Activated CD4-positive, alpha-beta T cell treated with anti-CD3 and anti-CD28 coated beads, Interleukin-2, amount 10 ng/mL, durations not matched to agents 7 days and 5 days (primary cell): ENCODE measurements at places on chromosomes 4 and X. TPM values are rescaled to one million over a fixed set of nuclear protein-coding genes. Genes with fewer than 3 reads are reported as not detected.

DNA sequence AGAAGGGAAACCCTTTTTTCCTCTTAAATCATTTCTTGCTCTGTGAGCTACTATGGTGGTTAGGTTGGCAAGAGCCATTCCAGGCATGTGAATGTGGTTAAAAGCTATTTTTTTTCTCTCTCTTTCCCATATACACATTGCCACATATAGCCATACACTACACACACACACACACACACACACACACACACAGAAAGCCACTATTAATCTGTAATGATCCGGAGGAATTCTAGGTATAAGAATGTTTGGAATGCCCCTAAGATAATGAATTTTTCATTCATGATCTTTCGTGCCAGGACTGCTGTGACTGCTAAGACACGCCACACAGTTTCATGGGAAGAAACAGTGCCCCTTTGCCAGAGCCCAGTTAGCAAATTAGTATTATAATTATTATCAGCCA is 21.8 kb upstream of the TLL1 start:
- DNase-seq = no peak

DNA sequence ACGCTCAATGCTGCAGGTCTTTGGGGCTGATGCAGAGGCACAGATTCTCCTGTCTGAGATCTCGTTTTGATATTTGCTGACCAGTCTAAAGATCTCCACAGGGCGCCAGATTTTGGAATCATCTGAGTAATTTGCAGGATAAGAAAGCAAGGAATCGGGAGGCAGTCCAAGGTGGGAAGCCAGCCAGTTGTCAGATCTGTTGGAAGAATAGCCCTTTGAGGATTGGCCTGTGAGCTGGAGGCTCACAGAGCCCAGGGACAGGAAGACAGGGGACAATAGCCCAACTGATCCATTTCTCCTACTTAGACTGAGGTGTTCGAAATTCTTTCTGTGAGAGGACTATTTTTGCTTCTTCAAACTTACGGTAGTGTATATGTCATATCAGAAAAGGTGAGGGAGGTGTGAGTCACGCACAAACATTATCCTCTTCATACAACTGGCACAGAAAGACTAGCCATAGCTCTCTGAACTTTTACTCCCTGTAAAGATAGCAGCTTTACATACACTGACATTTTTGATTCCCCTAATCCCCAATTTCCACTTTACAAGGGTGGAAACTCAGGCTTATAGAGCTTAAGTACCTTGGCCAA is 8.8 kb downstream of the DIPK2B start:
- DNase-seq = no peak

- DNase-seq = no peak
Measured at GRCh38 chr4:2888886-2889285, 45.2 kb downstream of the ADD1 start.

GRCh38 chr4:98482847-98483806 is 175.3 kb downstream of the TSPAN5 start:
- no peak for DNase-seq

- no peak for DNase-seq
Measured at GRCh38 chrX:68868902-68869800, 40.3 kb downstream of the EFNB1 start.

DNA sequence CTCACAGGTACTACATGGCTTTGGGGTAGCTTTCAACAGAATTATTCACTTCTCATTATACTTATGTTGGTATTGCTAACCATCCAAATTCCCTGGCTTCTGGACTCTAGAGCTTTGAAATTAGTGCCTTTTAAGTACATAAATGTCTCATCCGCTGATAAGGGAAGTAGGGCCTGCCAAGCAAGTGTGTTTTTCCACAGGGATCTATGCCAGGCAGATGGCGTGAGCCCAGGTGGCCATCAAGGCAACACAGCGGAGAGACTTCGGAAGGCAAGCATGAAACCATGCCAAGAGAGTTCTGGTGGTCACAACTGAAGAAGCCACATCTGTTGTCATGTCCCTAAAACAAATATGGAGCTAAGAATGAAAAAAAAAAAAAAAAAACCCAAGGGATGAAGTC is 503.1 kb upstream of the LCORL start:
- DNase-seq = no peak

DNA sequence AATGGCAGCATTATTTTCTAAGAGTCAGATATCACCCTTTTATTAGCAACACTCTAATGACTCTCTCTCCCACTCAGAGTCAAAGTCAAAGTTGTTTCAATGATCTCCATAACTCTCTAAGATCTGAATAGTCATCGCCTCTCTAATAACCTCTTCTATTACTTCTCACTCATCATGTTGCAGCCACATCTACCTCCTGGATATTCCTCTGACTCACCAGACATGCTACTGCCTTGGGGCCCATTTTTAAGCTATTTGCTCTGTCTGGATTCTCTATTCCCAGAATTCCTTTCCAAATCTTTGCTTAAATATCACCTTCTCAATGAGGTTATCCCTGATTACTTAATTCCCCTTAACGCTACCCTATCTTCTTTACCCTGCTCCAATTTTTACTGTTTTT is 391.8 kb upstream of the MAGEB16 start:
- DNase-seq = no peak

DNA sequence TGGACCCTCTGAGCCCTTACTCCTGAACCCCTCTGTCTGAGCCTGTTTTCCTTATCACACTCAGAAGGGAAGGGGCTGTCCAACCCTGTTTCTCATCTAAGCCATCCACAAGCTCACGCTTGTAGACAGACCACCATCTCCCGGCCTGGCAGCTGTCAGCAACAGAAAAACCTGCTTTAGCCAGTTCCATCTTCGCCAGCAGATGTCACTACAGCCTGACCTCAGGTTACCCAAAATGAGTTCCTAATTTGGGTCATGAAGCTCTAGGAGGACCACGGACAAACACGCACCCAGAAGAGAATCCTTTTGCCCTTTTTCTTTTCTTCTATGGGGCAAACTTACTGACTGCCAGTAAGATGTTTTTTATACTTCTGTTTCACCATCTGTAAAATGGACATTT is 445.4 kb downstream of the BCOR start:
- peak; percentile 9 for DNase-seq

DNA sequence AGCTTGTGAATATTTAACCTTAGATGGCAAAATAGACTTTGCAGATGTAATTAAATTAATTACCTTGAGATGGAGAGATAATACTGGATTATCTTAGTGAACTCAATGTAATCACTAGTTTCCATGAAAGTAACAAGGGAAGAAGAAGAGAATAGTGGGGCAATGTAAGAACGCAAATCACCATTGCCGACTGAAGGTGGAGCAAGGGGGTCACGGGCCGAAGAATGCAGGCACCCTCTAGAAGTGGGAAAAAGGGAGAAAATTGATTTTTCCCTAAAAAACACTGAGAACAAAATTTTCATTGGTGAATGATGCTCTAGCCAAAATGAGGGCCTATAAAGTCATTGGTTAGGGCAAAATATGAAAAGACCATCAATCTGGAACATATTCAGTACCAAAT is 375.6 kb upstream of the EPHA5 start:
- no peak for DNase-seq

DNA sequence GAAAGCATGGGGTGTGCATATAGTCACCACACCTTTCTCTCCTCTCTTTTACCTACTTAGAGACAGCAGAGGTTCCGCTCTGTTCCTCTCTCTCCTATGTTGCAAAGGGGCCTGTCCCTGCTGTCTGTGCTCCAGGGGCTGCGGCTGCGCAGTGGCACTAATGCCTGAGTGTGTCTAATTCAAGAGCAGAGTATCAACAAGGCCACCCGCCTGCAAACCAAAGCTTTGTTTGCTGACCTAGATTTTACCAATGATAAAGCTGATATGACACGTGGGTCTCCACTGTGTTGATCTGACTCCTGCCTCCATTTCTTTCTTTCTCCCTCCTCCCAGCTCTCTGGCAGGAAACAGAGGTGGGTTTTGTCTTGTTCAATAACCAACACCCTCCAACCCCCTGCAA is 74.9 kb downstream of the NSG1 start:
- peak; percentile 19 for DNase-seq

DNA sequence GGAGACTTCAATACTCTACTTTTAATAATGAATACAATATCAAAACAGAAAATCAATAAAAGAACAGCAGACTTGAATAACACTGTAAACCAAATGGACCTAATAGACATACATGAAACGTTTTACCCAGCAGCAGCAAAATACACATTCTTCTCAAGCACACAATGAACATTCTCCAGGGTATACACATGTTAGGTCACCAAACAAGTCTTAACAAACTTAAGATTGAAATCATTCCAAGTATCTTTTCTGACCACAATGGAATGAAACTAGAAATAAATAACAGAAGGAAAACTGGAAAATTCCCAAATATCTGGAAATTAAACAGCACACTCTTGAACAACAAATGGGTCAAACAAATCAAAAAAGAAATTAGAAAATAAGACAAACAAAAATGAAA is 145.0 kb upstream of the CT83 start:
- DNase-seq = no peak

- no peak for DNase-seq
Measured at GRCh38 chr4:141248029-141248428, 27.3 kb downstream of the ZNF330 start.

GRCh38 chrX:71941145-71941544 is 30.5 kb downstream of the NHSL2 start:
- DNase-seq = no peak

DNA sequence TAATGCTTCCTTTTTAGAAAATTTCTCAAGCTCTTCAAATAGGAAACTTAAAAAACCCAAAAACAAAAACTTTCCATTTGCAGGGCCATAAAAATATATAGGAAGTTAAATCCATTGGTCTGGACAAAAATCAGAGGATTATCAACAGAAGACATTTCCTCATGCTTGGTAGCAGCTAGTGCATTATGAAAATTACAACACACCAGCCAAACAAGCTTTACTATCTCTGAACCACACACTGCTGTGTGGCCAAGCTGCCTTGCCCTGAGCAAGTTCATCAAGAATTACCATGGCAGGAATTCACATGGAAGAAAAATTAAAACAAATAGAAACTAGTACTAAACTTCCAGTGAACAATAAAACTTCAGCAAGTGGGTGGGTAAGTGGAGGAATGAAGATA is 3.6 kb downstream of the USP46 start:
- DNase-seq = no peak

DNA sequence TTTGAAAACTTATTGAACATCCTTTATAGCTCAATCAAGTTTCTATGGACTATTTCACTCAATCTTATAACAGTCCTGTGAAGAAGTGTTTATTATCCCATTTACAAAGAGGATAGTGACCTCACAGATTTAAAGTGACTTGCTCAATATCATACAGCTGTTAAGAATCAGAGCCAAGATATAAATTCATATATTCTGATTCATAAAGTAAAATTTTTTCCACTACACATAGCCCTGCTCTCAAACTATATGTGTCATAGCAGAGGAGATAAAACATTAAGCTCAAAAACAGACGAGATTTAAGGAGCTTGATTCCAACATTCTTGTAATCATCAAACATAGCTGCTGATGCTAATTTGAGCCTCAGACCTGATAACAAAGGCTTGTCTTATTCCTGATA is 226.8 kb downstream of the CAMK2D start:
- no peak for DNase-seq

- no peak for DNase-seq
Measured at GRCh38 chr4:36164900-36165630, 79.2 kb downstream of the ARAP2 start.

DNA sequence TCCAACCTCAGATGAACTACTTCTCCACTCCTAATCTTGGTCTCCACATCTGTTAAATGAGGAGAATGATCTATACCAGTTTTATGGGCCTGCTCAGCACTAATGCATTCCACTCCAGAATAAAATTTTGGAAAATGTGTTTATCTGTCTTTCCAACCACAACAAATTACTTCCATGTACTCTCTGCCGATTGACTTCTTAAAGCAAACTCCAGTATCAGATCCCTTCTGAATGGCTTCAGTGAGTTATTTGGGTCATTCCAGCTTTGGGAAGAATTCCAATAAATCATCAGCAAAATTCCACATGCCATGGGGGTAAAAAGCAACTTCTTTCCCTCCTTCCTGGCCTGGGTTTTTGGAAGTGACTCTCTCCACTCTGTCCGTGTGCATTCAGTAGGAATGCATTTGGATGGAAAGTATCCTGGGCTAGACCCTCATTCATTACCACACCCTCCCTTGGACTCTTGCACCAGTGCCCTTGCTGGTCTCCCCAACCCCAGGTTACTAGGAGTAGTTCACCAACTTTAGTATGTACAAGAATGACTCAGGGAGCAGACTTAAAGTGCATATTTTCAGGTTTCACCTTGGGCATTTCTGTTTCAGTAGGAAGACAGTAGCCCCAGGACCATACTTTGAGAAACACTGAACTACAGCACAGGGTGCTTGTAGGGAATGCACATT is 15.4 kb upstream of the ADH6 start:
- no peak for DNase-seq

DNA sequence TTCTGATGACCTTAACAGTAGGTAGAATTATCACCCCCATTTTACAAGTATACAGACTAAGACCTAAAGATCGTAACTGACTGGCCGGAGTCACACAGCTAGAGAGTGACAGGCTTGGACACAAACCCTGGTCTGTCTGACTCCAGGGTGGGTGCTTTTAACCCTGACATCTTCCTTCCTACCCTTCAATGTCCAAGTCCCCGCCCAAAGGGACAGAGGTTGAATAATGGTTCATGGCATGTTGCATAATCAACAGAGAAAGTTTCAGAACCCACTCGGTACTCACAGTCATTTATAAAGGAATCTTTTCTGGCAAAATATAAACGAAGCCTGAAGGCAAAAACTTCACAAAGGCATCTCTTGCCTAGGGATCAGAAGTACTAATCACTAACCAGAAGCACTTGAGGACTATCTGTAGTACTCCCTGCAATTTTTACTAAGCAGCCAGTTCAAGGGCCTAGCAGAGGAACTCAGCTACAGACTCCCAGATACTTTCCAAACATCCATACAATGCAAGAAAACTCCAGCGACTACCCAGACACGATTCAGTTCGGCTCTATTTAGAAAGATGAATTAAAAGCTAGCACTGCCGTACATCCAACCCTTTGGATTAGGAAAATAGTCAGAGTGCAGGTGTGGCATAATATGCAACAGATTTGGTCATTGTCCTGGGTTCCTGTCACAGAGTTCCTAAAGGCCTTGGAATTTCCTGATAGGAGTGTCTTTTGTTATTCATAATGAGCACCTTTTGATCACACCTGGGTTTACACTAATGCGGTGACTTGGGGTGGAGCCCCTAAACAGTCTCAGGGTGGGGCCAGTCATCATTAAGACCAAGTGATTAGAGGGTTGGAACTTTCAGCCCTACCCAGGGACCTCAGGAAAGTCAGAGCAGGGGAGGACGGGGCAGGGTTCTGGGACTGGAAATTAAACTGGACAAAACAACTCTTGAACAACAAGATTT is 44.0 kb downstream of the RELL1 start:
- DNase-seq = no peak

- DNase-seq = no peak
Measured at GRCh38 chr4:54167508-54167907, 61.6 kb upstream of the PDGFRA start.

CDS1 gene
- 0.22 TPM for total RNA-seq

ADH7 gene
- total RNA-seq = not detected

CDKL2 gene
- total RNA-seq = 1.00 TPM

GYPB gene
- not detected for total RNA-seq

MAOA gene
- 0.12 TPM for total RNA-seq

ITGB1BP2 gene
- 4.4 TPM for total RNA-seq

LRCH2 gene
- total RNA-seq = not detected

LDB2 gene
- total RNA-seq = not detected

HPSE gene
- total RNA-seq = 24.6 TPM

PI4K2B gene
- total RNA-seq = 37.4 TPM
